ENCODE measurements at places on chromosomes 11 and 22.
A peak's percentile ranks its signal among the peaks of the same experiment; 100 is the strongest.

GRCh38 chr11:99920956-99921355 lies 766.1 kb upstream of the ARHGAP42 start:
- DNase-seq: no peak

DNA sequence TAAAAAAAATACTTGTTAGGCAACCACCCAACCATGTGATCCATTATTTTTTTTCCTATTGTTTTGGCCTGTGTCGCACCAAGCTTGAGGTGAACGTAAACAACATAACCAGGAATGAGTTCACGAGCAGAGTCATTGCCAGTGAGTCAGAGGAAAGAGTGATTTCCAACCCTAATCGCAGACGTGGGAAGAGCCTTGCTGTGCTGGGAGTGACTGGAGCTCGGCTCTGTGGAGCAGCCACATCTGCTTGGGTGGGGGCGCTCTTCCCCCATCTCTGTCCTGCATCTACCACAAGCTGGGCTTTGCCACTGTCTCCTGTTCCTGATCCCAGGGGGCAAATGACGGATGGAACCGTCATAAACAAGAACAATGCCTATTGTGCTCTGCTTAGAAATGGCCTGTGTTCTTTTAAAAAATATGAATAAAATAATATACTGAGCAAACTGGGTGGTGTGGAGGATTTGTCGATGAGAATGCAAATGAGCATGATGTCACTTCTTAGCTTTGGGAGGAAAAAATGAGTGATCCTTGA lies 210.0 kb downstream of the KIRREL3 start:
- DNase-seq: no peak

- DNase-seq: no peak
Observed at GRCh38 chr11:8720868-8721608, 38.4 kb downstream of the RPL27A start.

DNA sequence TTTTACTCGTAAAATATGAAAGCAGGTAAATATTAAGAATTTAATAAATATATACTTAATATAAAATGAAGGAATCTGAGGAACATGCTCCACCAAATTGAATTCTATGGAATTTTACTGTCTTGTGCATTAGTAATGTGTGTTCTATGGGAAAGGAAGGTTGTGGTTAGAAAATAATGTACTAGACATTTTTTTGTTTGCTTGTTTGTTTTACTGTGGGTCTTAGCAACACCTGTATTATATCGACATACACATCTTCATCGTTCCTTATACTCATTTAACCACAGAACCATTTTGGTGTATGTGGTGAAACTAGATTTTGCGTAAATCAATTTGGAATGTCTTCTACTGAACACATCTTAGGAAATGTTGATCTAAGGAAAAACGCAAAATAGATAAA lies 114.1 kb upstream of the MTMR2 start:
- no peak for DNase-seq

GRCh38 chr22:26168939-26169314 lies 335 bp upstream of the SEZ6L start:
- no peak for DNase-seq

DNA sequence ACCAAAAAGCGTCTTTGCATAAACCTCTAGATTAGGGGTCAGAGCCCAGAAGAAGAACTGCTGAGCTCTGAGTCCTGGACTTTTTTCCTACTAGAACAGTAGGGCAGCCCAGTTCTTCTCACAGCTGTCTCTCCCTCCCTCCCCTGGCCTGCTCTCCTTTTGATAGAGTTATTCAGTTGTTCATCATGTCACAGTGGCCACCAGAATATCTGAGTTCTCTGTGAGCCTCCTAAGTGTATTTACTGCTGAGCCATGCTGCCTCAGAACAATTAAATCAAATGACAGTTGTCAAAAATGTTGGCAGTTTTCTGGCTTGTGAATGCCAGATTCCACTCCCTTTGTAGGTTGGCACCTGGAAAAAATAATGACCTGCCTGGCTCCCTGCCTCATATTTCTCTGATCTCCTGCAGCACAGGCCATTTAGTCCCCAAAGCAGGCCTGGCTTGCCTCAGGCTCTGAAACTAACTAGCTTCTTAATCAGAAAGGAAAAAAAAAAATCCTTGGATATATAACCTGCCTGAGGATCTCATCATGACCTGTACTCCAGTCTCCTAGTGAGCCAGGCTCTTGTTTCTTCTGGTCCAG lies 377.4 kb upstream of the LARGE1 start:
- DNase-seq: no peak

GRCh38 chr22:32676191-32676590 lies 125.3 kb upstream of the TIMP3 start:
- no peak for DNase-seq

DNA sequence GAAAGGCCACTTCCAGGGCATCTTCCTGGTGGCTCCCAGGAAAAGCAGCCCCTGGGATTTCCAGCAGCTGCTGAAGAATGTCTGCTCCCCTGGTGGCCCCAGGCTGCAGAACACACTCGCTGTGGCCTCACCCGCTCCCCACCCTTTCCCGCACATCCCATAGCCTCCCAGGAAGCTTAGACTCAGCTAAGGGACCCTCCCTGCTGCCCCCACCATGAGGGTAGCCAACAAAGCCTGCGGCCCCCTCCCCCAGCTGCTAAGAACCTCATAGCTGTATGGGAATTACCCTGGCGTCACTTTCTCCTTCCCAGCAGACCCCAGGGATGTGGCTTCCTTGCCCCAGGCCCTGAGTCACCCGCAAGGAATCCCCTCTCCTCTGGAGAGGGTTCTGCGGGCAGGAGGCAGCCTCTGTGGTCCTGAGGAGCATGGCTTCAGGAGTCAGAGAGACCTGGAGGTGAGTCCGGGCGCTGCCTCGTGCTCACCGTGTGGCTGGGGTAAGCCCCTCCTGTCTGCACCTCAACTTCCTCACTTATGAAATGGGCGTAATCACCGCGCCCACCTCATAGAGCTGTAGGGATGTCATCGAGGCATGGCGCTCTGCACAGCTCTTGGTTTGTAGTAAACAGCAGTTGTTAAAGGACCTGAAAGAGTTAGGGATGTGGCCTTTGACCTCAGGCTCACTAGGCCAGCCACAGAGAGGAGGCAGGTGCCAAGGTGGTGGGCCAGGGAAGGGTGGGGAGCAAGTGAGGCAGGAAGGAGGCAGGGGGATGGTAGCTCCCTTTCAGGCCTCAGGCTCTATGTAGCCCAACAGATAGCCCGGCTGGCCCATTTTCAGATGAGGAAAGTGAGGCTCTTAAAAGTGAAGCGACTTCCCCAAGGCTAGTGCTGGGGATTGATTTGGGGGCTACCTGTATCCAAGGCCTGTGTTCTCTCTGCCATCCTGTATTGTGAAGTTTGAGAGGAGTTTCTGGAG lies 71.2 kb downstream of the LRRC32 start:
- DNase-seq: no peak

GRCh38 chr11:34648036-34648435 lies 27.1 kb downstream of the EHF start:
- DNase-seq: no peak

GRCh38 chr11:73391665-73392064 lies 15.5 kb downstream of the RELT start:
- DNase-seq: no peak

DNA sequence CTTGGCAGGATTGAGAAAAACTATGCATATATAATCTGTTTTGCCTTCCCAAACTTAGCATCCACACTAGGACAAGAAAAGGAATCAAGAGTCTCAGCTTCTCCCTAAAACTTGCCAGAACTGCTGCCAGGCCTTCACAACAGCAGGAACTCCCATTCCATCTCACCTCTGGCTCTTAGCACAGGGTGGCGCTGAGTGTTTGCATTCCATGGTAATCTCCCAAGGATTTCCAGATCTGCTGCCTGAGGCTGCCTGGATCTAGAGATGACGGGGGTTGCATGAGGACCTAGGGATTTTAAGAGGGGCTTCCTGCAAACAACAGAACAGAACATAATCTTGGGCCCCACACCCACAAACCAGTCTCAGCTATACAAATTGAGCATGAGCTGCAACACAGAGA lies 87.1 kb upstream of the OPCML start:
- DNase-seq: no peak

DNA sequence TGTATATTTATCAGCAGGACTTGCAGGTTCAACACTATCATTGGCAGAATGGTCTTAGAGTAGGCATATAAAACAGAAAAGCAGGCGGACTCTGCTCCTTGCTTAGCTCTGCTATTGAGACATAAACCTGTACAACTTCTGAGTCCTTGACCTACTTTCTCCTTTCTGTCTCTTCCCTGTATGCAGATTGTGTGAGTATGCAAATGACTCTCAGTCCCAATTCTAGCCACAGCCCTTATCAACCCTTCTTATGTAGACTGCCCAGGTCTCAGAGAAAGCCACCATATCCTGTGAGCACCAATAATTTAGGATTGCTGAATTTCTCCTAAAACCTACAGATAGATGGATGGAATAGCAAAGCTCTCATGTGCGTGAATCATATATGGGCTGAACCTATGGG lies 367.6 kb upstream of the DDI1 start:
- DNase-seq: no peak

GRCh38 chr11:789943-790342 lies at the start of gene CEND1:
Gene CEND1, minus strand, starts transcription at chr11:790090. Its CDS starts 1,514 bp downstream, at chr11:788576.
- DNase-seq: peak; percentile 42

- no peak for DNase-seq
Observed at GRCh38 chr22:22352371-22352999, 107.9 kb downstream of the VPREB1 start.

GRCh38 chr11:352456-353031 lies 16.8 kb upstream of the B4GALNT4 start:
- no peak for DNase-seq

- DNase-seq: no peak
Observed at GRCh38 chr11:28757725-28758515, 649.7 kb downstream of the METTL15 start.

DNA sequence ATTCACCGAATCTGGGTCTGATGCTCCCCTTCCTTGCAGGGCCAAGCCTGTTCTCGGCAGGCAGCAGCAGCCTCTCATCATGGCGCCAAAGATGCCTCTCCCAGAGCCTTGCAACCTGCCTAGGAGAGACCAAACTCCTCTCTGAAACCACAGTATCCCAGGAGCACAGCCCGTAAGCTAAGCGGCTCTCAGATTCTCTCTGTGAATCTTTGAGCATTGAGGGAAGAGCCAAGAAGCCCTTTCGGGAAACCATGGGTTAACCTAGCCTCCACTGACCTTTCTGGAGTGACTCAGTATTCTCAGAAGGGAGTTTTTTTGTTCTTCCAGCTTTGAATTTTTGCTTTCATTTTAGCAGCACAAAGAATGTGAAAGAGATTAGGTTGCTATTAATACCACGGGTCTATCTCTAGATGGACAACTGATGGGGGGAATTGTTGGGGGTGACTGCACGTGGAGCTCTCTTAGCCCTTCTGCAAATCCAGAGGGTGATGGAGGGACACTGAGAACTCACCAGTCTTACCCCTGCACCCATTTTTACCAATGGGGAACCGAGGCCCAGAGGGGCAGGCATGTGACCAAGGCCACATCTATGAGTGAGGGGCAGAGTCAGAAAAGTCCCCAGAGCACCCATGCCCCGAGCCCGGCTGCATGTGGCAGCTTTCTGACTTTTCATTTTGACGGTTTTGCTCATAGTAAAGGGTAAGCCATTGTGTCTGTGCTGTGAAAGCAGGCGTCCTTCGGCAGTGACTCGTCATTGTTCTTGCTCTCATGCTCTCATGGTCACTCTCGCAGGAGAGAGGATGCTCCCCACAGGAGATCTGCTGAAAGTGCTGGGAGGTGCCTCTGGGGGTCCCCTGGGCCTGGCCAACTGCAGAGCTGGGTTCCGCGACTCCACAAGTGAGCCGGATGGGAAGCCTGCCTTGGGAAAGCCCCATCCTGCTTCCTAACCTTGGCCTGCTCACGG lies 36.0 kb downstream of the IRAG1 start:
- DNase-seq: no peak

DNA sequence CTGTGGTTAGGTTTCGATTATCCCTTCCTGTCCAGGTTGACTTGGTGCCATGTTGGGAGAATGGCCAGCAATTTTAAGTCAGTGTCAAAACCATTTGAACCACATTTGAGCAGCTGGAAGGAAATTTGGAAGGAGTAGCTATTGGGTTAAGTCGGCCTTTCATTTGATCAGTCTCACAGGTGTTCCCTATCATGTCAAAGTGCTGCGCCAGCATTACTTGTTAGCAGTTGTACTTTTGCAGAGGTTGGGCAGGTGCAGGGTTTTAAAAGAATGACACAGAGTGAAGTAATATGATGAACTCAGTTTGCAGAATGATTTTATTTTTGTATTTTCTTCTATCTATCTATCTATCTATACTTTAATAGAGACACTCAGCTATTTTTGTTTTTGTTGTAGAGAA lies 6.4 kb upstream of the TYMP start:
- no peak for DNase-seq

GRCh38 chr11:130858215-130858614 lies 58.1 kb downstream of the SNX19 start:
- peak; percentile 4 for DNase-seq

GRCh38 chr11:112321501-112322172 lies 61.0 kb upstream of the PLET1 start:
- peak; percentile 12 for DNase-seq

DNA sequence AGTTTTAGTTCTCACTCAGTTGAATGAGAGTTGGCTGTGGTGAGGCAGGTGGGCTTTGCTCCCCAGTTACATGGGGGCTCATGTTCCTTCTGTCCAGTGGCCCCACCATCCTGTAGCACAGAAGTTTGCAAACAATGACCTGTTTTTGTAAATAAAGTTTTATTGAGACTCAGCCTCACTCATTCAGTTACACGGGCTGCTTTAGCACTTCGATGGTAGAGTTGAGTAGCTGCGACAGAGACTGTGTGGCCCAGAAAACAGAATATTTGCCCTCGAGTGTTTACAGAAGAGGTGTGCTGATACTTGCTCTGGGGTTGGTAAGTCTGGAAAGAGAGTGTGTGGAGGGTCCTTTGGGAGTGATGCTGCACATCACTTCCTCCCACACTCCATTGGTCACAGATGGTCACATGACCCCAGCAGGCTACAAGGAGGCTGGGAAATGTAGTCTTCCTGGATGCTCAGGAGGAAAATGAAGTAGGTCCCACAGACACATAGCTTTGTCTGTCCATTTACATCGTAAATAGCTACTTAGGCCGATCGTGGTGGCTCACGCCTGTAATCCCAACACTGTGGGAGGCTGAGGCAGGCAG lies 34.6 kb downstream of the IFT27 start:
- no peak for DNase-seq

- no peak for DNase-seq
Observed at GRCh38 chr11:88282747-88283515, 54.6 kb downstream of the CTSC start.

- DNase-seq: no peak
Observed at GRCh38 chr22:29300807-29301601, 5.4 kb upstream of the GAS2L1 start.

DNA sequence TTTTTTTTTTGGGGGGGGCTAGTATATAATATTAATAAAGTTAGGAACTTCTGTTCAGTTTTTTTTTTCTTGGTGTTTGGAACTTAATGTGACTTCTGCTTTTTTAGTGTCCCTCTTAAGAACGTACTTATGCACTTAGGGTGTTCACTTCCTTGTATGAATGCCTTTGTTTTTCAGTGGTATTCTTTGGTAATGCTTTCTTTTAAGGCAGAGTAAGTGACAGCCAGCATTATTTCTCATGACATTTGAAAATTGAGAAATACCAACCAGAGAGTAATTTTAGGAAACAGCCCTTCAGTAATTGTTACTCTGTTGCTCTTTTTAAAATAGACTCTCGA lies 2.4 kb downstream of the GRK3 start:
- DNase-seq: no peak

- no peak for DNase-seq
Observed at GRCh38 chr11:106828576-106828975, 189.7 kb downstream of the GUCY1A2 start.

GRCh38 chr11:65553301-65554001 lies 4.7 kb downstream of the LTBP3 start:
- DNase-seq: peak; percentile 86

All from CD4-positive, alpha-beta T cell treated with Interleukin-1 beta for 1 hour (primary cell).